Activated CD4-positive, alpha-beta memory T cell treated with anti-CD3 and anti-CD28 coated beads, Interleukin-2, amount 10 ng/mL, durations not matched to agents 7 days and 5 days (primary cell): ENCODE measurements at places on chromosomes 2 and 18.

DNA sequence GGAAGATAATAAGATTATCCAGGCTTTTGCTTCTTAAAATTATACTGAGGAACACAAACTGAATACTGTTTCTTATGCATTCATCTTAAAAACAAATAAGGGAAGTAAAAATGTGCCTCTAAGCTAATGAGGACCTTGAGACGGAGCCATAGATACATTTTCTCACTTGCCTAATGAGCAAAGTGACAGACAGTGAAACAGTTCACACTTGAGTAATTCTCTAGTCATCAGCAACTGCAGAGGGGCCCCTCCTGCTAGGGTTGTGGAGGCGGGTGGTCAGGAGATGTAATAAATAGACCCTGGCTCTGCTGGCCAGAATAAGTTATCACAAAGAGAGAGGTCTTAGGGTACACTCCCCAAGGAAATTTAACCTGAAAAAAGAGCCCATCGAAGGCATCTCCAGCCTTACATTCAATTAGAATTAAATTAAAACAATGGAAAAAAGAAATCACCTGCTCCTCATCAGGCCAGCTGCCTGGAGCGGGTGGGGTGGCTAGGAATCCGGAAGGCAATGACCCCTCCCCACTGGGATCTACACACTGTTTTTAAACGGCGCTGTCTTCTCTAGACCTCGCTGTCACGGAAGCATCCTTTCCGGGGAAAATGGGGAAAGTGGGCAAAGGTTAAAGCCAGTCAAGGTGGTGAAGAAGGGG lies 32.6 kb upstream of the INSIG2 start:
- DNase-seq = no peak

DNA sequence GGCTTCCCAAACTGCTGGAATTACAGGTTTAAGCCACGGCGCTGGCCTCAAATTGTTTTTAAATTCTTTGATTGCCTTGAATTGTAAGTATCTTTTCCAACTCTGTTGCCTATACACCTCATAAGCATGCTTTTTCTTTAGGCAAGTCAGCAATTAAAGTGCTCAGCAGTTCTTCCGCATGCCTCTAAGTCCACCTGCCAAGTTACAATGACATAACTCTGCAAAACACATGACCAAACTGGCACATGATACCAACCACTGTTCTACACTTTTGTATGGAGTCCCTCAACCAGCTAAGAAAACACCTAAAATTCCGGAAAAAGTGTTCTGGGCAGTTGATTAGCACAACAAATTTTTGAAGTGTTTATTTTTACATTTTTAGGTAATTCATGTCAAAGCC lies 5.1 kb downstream of the TXNL4A start:
- DNase-seq = no peak

DNA sequence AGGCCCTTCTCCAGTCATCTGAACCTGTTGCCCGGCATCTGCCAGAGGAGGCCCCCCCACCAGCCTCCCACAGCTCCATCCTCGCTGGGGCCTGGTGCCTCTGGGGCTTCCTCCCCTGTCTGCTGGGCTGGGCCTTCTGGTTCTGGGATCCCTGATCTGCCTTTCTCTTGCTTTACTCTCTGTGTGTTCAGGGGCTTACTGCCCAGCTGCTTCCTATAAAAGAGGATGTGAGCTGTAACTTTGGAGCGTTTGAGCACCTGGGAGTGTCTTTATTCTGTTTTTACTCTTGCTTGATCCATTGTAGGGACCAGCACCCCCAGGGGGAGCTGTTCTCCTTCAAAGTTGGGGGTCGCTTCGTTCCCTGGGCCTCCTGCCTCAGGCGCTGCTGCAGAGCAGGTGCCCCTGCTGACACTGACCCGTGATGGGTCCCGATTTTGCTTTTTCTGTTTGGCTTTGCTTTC lies 23.1 kb upstream of the FAHD2A start:
- no peak for DNase-seq

DNA sequence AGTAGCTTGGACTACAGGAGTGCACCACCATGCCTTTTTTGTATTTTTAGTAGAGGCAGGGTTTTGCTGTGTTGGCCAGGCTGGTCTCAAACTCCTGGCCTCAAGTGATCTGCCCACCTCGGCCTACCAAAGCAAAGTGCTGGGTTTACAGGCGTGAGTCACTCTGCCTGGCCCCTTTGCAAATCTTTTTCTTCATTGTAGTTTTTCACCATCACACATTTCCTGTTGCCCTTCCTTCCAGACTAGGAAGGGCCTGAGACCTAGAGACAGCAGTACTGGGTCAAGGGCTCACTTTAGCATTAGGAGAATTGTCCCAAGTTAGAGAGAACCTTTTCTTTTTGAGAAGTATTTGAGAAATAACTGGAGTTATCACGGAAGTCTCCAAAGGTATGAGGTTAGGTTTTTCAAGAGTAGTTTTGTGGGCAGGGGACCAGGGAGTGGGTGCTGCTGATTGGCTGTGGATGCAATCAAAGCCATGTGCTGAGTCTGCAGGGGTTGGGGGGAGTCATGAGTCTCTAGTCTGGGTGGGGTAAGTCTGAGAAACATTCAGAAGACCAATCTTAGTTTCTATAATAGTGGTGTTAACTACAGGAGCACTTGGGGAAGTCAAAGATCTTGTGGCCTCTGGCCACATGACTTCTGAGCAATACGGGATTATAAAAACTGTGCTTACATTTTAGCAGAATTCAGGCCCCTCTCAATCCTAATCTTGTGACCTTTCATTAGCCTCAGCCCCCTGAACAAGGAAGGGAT lies 23.7 kb downstream of the B3GNT2 start:
- DNase-seq = no peak

DNA sequence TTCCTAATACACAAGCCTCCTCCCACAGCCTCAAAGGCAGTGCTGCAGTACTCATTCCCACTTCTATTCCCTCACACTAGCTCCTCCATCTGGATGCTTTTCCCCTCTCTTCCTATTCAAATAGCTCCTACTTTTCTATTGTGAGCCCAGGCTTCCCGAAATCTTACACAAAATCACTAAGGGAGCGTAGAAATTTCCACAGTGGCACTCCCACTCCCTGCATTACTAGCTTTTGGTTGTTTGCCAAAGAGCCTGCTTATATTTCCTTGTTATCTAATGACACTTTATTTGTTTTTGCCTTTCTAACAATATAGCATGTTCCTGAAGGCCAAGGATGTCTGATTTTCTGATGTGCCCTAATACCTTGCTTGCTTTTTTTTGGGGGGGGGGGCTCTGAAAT lies 10.9 kb downstream of the EPAS1 start:
- DNase-seq = no peak

DNA sequence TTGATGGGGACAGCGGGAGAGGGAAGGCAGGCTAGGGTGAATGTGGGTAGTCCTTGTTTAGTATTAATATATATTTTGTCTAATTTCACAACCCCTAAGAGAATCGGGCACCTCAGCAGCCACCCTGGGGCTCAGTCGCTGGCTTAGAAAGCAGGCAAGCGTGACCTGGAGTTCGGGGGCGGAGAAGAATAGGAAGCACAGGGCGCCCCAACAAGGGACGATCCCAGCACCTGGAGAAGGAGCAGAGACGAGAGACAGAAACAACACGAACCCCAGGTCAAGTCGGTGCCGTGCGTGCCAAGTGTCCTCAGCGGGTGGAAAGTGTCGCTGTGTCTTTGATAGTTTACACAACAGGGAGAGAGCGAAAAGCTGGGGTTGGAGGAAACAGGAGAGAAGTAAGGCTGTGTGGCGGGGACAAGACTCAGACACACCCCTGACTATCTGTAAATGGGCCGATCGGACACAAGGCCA lies 95.4 kb downstream of the NFATC1 start:
- DNase-seq = no peak

GRCh38 chr18:44880170-44880569 lies 199.5 kb downstream of the SETBP1 start:
- no peak for DNase-seq

DNA sequence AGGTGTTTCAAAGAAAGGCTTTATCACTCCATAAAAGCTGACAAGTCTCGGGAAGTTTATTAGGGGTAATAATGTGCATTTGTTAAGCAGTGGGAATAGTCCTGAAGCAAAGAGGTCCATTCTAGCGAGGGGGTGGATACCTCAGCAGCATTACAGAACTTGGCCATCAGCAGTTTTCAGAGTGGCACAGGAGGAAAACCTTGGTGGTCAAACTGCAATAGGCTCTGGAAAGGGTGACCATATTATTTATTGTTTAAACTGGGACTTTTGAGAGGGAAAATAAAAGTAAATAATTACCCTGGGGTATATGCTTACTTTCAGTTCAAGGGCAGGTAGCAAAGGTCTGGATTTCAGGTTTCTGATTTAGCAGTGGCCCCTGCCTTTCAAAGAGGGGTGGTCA lies 115.5 kb upstream of the KLHL14 start:
- no peak for DNase-seq

- DNase-seq = peak; percentile 32
These were observed 27.4 kb downstream of the HPCAL1 start for GRCh38 chr2:10329880-10330699.

DNA sequence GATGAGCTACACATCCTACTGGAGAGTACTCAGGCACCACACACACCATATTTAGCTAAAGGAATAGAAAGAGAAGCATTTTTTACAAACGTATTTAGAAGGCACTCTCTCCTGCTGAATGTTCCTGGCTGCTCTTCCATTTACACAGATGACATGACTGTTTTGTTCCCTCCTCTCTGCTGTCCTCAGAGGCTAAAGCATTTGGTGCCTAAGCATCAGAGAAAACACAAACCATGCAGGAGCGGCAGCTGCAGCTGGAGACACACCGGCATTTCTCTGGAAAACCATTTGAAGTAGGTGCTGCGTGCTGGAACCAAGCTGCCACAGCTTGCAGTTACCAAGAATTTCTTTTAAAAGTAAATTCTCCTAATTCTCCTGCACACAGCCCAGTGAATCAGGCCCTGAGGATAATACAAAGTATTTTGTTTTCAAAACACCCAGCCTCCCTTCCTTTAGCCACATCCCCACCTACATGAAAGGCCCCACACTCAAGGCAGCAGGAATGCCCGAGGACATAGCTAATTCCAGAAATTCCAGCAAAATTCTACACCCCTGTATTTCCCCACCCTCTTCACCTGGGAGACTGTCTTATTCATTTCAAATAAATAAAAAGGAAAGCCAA lies 488.9 kb upstream of the SOX11 start:
- DNase-seq = no peak

DNA sequence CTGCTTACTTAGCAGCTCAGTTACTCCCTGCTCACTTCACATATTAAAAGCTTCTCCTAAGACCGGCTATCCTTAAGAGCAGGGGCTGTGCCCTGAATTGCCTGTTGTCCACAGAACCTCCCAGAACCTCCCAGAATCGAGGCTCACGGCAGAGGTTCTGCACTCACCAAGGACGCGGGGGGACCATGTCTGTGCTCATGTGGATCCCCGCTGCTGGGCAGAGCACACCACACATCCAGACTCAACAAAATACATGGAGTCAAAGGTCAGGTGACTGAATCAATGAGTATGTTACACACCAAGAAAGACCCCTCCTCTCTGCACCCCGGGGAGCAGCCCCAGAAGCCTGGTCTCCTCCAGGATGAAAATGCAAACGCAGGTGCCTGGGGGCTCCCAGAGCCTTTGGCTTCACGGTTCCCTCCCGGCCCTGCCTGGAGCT lies 149.0 kb downstream of the MBP start:
- peak; percentile 11 for DNase-seq

GRCh38 chr2:1479346-1479745 lies 66.1 kb downstream of the TPO start:
- DNase-seq = no peak

DNA sequence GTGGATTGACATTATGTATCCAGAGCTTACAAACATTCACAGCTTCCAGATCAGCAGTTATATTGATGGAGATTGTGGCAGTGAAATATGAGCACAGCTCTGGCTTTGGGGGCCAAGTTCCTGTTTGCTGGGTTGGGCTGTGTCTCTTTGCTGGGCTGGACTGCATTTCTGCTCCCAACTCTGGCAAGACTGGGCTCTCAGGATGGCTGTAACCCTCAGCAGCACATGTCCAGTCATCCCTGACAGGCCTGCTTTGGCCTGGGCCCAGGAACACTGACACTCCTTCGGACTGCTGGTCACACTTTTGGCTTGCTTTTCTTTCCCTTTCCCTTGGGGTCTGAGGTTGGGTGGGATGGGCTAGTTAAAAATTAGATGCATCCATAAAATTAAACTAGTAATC lies 17.9 kb upstream of the VPS4B start:
- no peak for DNase-seq

GRCh38 chr2:56015711-56016115 lies 92.1 kb upstream of the EFEMP1 start:
- no peak for DNase-seq
